PC-3 (cell line): ENCODE measurements at places on chromosomes 5 and 9.

DNA sequence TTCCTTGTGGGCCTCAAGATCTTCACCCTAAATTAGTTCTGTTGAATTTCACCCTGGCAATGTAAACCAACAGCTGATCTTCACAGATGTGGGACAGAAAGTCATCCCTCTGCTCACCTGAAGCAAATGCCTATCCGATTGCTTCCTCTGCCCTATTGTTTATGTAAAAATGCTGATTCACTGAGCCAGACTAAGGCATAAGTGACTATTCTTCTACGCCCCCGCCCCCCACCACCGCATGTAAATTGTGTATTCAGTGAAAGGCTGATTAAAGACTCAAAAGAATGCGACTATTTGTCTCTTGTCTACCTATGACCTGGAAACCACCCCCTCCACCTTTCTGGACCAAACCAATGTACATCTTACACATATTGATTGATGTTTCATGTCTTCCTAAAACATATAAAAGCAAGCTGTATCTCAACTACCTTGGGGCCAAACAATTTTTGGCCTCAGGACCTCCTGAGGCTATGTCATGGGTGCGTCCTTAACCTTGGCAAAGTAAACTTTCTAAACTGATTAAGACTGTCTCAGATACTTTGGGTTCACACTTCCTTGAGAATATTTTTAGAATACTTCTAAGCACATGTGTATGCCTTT, 129.7 kb upstream of the BOD1 start:
- DNase-seq = peak; percentile 72

DNA sequence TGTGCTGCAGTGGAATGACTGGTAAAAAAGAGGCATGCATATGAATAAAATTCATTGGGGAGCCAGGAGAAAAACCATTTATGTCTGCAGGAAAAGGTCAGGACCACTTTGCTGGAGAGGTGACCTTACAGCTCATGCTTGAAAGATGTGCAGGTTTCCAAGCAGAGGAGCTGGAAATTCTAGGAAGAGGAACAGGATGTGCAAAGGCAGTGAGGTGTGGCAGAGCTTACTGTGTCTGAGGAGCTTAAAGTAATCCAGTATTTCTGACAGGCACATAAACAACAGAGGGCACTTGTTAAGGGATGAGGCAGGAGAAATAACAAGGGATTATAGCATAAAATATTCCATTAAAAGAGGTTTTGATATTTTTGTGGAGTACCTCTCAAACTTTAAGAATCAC, 203.2 kb downstream of the CD180 start:
- no peak for DNase-seq

- DNase-seq = no peak
Measured at GRCh38 chr5:88689668-88690408, 193.1 kb downstream of the MEF2C start.

GRCh38 chr5:946720-947625, 54.3 kb downstream of the TRIP13 start:
- no peak for DNase-seq

DNA sequence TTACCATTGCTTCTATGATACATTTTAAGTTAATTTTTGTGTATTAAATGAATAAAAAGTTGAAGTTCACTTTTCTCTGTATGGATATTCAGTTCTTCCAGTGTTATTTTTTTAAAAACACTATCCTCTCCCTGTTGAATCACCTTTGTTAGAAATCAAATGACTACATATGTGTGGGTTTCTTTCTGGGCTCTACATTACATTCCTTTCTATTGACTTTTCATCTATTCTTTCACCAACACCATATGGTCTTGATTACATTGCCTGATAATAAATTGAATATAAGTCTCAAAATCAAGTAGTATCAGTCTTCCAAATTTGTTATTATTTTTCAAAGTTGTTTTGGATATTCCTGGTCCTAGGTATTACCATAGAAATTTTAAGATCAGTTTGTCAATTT, 7.3 kb upstream of the RASEF start:
- DNase-seq = peak; percentile 10

GRCh38 chr5:91178461-91178860, 204.7 kb downstream of the ARRDC3 start:
- DNase-seq = no peak

DNA sequence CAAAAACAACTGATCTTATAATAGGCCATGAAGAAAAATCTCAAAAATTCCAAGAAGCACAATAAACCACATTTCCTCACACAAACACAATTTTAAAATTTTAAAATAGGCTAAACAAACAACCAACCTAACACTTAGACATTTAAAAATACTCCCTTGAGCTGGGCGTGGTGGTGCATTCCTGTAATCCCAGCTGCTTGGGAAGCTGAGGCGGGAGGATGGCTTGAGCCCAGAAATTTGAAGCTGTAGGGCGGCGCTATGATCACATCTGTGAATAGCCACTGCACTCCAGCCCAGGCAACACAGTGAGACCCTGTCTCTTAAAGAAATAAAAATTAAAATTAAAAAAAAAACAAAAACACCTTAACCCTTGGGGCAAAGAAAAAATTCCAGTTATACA, 36.9 kb upstream of the TESK1 start:
- DNase-seq = no peak

GRCh38 chr9:92971776-92972175, 24.5 kb downstream of the FGD3 start:
- no peak for DNase-seq

DNA sequence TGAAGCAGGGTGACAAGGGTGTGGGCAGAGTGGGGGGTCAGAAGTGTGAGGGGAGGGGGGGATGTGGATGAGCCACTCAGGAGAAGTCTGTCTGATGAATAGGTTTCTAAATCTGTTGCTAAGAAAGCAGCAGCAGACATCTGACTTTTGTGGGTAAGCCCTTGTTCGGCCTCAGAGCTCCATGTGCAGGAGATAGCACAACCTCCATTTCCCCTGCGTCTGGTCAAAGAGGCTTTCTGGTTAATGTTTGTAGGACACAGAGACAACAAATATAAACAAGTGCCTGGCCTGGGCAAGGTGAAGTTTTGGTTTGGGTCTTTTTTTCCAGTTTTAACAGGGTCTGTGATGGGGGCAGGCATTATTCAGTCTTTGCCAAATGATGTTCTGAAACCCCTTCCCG, 57.0 kb upstream of the GNE start:
- no peak for DNase-seq

GRCh38 chr9:99807276-99807852, 14.3 kb upstream of the NR4A3 start:
- peak; percentile 78 for DNase-seq

GRCh38 chr5:156208271-156208670, 118.7 kb upstream of the SGCD start:
- DNase-seq = peak; percentile 1

DNA sequence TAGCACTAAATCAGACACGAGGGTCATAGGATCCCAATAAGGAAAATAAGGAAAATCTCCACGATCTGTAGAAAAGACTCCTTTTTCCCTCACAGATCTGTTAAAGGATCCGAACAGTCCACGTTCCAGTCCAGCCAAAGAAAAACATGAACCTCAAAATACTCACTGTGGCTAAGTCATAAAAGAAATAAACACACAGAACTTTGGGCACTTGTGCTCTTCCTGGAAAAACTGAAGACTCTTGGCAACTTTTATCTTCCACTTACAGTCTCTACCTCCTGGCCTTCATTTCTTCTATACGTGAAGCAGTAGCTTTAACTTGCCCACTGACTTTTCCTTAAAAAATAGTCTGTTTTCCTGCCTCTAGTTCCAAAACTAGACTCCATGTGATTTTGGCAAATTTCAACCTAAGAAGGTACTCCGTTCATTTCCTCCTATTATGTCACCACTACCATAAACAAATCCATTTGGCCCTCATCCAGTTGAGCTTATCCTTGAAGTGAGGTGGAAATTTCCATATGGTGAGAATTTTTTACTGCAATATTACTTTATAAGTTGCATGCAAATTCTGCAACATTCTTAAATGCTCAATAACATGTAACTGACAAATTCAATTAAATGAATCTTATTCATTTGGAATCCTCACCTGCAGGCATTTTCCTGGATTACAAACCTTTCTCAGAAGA, 5.3 kb upstream of the LHFPL2 start:
- DNase-seq = peak; percentile 10

DNA sequence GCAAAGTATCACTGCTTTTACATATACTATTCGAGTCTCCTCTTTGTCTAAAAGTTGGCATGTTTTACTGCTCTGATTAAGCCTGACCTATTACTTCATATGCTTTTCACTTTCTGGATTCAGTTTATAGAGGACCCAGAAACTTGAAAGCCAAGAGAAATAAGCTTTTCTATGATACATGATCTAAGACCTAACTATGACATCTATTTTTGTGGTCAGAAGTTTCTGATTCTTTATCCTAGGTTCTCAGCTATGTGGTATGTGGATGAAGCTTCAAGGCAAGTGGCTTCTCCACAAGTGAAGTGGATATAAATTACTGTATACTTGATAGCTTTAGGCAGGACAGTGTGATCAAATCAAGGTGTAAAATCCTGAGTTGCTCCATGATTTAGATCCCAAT, 6.3 kb downstream of the EDIL3 start:
- DNase-seq = no peak

GRCh38 chr9:37191403-37192089, 71.2 kb downstream of the ZCCHC7 start:
- no peak for DNase-seq

DNA sequence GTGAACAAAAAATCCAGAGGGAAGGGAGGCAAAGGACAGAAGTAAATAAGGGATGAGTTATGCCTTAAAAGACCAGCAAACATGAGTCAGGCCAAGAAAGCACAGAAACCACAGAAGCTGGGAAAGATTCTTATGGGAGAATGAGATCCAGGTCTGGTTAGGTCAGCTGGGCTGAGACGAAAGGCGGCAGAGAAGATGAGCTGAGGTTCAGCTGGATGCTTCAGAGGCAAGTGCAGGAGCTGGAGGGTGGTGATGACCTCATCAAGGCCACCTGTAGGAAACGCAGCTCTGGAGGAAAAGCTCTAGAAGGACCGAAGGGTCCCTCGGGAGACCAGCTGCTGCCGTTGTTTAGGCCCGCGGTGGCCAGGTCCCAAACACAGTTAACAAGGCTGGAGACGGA, 152.0 kb downstream of the MYO10 start:
- peak; percentile 50 for DNase-seq

- no peak for DNase-seq
Measured at GRCh38 chr9:88237991-88238571, 99.8 kb upstream of the SPATA31C2 start.

- DNase-seq = no peak
Measured at GRCh38 chr5:178244576-178244975, 12.0 kb upstream of the PHYKPL start.
